ENCODE measurements at places on chromosomes 2 and 18.

DNA sequence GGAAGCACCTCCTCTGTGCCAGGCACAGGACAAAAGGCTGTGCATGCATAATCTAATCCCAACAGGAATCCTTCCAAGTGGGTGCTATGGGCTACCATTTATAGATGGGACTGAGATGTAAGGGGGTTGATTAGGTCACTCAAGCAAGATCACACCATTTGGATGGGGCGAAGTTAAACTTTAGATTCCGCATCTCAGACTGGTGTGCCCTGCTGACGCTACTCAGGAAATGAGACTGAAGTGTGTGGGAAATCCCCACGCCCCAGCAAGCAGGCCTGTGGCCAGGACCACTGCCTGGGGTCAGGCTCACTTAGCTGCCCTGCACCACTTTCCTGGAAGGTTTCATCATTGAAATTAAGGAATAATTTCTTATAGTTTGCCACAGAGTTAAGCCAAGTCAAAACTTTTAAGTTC is 70.5 kb upstream of the PPP1CB start:
- no peaks in the 10 kb centered on the region for H3K27me3 ChIP-seq
- H3K27ac ChIP-seq, result no peak overlapping the region
- DNase-seq, result peak; percentile 57
- H3K4me1 ChIP-seq, result peaks cover 17% of the 10 kb centered on the region
- H3K4me3 ChIP-seq, result no peak overlapping the region

DNA sequence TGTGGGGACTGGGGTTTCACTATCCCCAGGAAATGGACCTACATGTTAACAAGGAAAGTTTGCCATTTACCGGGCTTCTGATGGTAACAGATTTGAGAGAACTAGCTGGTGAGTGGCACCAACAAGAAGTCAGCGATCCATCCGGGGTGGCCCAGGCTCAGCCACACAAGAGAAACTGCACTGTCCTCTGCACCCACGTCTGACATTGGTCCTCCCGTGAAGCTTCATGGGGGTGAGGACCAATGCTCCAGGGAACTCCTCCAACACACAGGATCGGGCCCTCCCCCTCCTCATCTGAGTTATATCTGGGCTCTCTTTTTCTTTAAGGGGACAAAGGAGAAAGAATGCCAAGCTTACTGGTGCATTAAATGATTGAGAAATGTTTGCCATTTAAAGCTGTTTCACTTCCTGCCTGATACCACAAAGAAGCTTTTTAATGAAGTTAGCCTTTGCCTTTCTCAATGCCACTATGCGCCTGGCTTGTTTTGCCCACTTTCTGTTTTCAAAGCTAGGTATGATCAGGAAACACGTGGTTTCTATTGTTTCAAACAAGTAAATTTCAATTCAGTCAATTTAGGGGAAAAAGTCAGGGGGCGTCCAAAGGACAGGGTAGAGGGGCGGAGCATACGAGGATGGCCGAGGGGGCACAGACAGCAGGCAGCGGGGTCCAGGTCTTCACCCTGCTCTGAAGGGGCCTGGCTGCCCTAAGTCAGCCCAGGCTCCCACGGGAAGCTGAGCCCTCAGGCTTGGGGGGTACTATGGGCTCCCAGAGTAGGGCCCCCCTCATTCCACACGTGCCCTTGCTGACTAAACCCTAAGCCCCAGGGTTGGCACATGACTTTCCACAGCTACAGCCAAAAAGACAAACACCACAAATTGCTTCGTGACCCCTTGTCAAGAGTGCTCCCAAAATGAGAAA is 204.0 kb upstream of the ID2 start:
- no peaks in the 10 kb centered on the region for H3K36me3 ChIP-seq
- peak overlapping the region; percentile 79 for H3K27ac ChIP-seq
- H3K4me1 ChIP-seq, result peaks cover 16% of the 10 kb centered on the region
- H3K4me3 ChIP-seq, result no peak overlapping the region

DNA sequence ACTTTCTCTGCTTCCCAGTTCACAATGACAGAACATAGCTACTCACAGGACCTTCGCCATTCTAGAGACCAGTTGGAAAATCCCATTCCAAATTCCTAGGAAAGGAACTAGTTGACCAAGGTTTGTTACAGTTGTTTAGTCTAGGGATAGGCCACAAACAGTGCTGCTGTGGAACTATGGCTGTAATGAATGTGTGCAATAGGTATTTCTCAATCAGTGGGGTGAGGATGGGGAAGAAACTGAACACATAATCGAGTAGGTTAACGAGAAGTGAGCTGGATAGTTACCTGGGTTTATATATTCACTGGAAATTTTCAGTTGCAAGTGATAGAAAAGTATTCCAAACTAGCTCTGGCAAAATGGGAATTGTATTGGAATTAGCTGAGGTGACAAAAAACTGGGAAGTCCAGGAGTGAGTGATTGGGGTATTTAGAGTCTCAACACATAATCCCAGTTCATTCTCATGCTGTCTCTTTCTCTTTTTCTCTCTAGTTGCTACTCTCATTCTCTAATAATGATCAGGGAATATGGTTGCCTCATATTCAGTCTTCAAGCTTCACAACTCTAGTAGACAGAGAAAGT is 18.2 kb upstream of the HMSD start:
- H3K4me1 ChIP-seq, result peaks cover 3% of the 10 kb centered on the region
- no peak overlapping the region for H3K4me3 ChIP-seq
- no peaks in the 10 kb centered on the region for H3K36me3 ChIP-seq
- no peak for DNase-seq
- H3K27ac ChIP-seq, result no peak overlapping the region

DNA sequence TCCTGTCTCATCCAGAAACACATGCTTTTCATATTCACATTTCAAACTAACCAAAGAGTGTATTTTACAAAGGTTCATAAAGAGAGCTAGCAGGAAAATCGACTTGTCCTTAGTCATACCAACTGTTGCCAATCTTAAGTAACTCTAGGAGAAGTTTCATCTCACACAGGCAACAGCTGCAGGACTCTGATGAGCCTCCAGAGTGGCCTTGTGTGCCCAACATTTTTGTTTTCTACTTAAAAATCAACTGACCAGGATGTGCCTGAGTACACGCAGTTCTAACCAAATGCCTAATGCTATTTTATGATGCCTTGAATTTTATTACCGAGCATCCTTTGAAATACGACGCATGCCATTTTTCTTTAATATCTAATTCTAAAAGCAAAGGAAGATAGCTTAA is 595.9 kb upstream of the LRRTM4 start:
- H3K4me1 ChIP-seq, result no peaks in the 10 kb centered on the region
- H3K27me3 ChIP-seq, result no peaks in the 10 kb centered on the region
- no peaks in the 10 kb centered on the region for H3K36me3 ChIP-seq
- no peak overlapping the region for H3K27ac ChIP-seq
- DNase-seq, result no peak

DNA sequence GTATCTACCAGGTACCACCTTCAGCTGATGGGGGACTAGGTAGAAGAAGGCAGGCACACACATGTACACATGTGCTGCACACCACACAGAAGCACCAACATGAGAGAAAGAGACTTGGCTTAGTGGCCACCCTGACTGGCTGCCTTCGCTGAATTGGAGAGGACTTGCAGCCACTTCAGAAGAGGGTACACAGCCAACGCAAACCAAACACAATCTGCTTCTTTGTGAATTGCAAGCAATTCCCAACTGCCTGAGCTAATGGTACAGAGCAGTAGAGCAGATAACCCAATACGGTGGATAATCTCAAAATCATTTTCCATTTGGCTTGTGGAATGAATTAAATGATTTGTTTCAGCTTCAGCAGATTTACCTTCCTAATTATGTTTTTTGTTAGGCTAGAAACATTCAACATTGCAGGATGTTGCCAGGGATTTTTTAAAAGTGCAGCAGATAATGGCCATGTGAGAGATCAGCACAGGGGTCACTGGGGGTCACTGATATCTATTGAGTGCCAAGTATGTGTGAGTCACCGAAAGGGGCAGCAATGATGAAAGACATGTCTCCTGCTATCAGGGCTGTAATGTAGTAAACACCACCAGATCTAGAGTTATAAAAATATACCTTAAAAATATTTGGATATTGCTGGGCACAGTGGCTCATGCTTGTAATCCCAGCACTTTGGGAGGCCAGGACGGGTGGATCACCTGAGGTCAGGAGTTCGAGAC is 652.6 kb downstream of the BCL11A start:
- H3K4me1 ChIP-seq, result no peaks in the 10 kb centered on the region
- H3K36me3 ChIP-seq, result no peaks in the 10 kb centered on the region
- no peaks in the 10 kb centered on the region for H3K27me3 ChIP-seq

- peak; percentile 88 for DNase-seq
- no peaks in the 10 kb centered on the region for H3K27me3 ChIP-seq
These were observed at the start of gene HS6ST1 for GRCh38 chr2:128318776-128319464. HS6ST1 (minus strand) TSS chr2:128318868; CDS start chr2:128318563, 305 bp downstream.
